ENCODE measurements at places on chromosomes 11 and 22. TPM values are rescaled to one million over a fixed set of nuclear protein-coding genes. Genes with fewer than 3 reads are reported as not detected.
A peak's percentile ranks its signal among the peaks of the same experiment; 100 is the strongest.

The JAML gene
- 6.1 TPM for total RNA-seq

The SEPTIN3 gene
- total RNA-seq, result 1.1 TPM

The PEX26 gene
- total RNA-seq, result 17.2 TPM

The C11orf21 gene
- 0.71 TPM for total RNA-seq

The TCN1 gene
- total RNA-seq, result not detected

The TMEM151A gene
- total RNA-seq, result 0.36 TPM

The DNAJC4 gene
- total RNA-seq, result 25.7 TPM

DNA sequence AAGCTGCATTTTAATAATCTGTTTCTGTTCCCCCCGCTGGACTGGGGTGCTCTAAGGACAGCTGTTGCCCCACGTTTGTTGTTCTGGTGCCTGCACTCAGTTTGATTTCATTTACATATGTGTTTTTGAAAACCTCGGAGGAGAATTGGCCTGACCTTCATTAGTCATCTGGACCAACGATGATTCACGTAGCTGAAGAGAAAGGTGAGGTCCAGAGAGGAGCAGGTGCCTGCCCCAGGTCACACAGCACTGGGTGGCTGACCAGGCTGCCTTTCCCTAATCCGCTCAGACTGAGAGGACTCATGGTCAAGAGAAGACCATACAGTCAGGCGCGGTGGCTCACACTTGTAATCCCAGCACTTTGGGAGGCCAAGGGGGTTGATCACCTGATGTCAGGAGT, 3.8 kb downstream of the CSDC2 start:
- peak overlapping the region; percentile 91 for H3K27ac ChIP-seq
- no peak for DNase-seq
- no peak overlapping the region for H3K4me3 ChIP-seq

DNA sequence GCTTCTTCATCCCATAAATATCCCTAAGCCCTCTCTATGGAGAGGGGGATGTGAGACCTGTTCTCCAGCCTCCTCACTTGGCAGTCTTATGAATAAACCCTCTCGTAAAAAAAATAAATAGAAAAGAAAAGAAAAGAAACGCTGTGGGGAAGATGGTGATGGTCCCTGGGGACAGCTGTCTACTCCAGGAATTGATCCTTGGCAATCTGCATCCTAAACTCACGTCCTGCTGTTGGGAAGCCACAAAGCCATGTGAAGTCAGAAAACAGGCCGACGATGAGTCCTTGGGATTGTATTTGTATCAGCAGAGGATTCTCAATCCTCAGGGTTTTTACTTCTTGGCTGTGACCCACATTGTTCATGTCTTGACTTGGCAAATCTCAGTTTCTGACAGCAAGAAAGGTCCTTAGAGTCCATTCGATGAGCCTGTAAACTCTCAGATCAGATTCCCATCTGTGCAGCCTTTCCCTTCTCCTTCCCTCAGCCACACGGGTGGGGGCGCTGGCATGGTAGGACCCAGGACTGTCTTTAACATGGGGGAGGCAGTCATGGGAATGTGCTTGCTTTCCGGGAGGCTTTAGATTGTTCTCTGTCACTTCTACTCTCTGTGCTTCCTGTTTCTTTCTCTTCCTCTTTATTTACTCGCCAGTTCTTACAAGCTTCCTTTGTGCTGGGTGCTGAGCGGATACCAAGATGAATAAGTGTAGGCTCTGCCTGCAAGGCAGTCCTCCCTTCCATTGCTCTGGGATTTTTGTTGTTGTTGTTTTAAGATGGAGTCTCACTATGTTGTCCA, 24.9 kb downstream of the TCP11L1 start:
- H3K27ac ChIP-seq, result peak overlapping the region; percentile 82
- peaks cover 44% of the 10 kb centered on the region for H3K4me1 ChIP-seq
- DNase-seq, result no peak
- peaks cover 52% of the 10 kb centered on the region for H3K36me3 ChIP-seq
- no peaks in the 10 kb centered on the region for H3K27me3 ChIP-seq
- H3K4me3 ChIP-seq, result no peak overlapping the region

GRCh38 chr22:33823552-33823951, 96.7 kb downstream of the LARGE1 start:
- no peaks in the 10 kb centered on the region for H3K27me3 ChIP-seq
- H3K27ac ChIP-seq, result no peak overlapping the region
- no peak for DNase-seq
- H3K4me1 ChIP-seq, result no peaks in the 10 kb centered on the region

DNA sequence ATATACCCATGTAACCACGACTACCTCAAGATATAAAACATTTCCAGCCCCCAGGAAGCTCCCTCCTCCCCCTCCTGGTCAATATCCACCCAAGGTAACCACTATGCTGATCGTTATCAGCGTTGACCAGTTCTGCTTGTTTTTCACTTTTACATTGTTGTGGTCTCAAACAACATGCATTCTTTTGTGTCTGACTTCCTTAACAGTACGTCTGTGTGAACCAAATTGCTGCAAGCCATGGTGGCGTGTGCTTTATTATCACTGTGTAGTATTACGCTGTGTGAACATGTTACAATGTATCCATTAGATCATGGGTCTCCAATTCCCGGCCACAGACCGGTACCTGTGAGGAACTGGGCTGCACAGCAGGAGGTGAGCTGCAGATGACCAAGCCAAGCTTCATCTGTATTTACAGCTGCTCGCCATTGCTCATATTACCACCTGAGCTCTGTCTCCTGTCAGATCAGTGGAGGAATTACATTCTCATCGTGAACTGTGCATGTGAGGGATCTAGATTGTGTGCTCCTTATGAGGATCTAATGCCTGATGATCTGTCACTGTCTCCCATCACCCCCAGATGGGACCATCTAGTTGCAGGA, 15.5 kb upstream of the GRK3 start:
- no peak for DNase-seq
- no peaks in the 10 kb centered on the region for H3K27me3 ChIP-seq
- H3K36me3 ChIP-seq, result no peaks in the 10 kb centered on the region
- no peak overlapping the region for H3K27ac ChIP-seq

DNA sequence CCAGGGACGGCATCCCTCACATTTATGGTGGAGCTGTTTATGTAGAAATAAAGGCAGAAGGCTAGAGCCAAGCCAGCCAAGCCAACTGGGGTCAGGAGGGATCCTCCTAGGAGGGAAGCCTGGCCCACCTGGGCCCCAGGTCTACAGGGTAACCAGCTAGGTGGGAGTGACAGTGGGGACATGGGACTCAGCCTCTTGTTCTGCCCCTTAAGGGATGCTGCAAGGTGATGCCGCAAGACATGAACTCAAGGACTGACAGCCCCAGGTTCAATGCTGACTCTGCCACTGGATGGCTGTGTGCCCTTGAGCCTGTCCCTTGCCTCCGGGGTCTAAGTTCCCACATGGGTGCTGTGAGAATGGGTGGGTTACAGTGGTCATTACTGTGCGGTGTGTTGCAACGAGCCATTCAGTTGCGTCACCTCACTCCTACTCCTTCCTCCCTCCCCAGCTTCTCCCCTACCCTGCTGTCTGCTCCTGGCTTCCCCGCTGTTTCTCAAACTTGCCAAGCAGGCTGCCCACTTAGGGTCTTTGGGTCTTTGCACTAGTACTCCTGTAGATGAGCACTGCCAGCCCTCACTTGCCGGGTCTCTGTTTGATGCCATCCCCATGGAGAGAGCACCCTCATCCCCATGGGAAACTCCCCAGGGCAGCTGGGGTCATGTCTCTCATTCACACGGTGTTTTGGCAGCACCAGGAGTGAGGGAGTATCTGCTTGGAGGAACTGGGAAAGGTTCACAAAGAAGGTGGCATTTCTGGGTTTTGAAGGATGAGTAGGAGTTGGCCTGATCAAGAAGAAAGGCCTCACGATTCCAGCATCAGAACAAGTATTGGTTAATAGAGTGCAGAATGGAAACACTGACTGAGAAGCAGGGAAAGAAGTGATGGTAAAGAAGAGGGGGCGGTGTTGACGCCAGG, 43.0 kb upstream of the RTL6 start:
- H3K36me3 ChIP-seq, result no peaks in the 10 kb centered on the region
- H3K27ac ChIP-seq, result no peak overlapping the region
- H3K4me3 ChIP-seq, result no peak overlapping the region
- H3K4me1 ChIP-seq, result no peaks in the 10 kb centered on the region
- peak; percentile 39 for DNase-seq

GRCh38 chr11:81444297-81444696, 1289.4 kb downstream of the FAM181B start:
- no peaks in the 10 kb centered on the region for H3K36me3 ChIP-seq
- H3K27ac ChIP-seq, result no peak overlapping the region
- no peaks in the 10 kb centered on the region for H3K27me3 ChIP-seq

- H3K4me1 ChIP-seq, result no peaks in the 10 kb centered on the region
- H3K4me3 ChIP-seq, result no peak overlapping the region
- no peak for DNase-seq
- H3K36me3 ChIP-seq, result no peaks in the 10 kb centered on the region
- no peak overlapping the region for H3K27ac ChIP-seq
Observed at GRCh38 chr22:18968011-18968749, 32.1 kb upstream of the PRODH start.

GRCh38 chr11:119673052-119673758, 55.8 kb downstream of the NECTIN1 start:
- peaks cover 17% of the 10 kb centered on the region for H3K4me1 ChIP-seq
- no peak overlapping the region for H3K4me3 ChIP-seq
- no peak overlapping the region for H3K27ac ChIP-seq
- no peaks in the 10 kb centered on the region for H3K36me3 ChIP-seq
- DNase-seq, result no peak

DNA sequence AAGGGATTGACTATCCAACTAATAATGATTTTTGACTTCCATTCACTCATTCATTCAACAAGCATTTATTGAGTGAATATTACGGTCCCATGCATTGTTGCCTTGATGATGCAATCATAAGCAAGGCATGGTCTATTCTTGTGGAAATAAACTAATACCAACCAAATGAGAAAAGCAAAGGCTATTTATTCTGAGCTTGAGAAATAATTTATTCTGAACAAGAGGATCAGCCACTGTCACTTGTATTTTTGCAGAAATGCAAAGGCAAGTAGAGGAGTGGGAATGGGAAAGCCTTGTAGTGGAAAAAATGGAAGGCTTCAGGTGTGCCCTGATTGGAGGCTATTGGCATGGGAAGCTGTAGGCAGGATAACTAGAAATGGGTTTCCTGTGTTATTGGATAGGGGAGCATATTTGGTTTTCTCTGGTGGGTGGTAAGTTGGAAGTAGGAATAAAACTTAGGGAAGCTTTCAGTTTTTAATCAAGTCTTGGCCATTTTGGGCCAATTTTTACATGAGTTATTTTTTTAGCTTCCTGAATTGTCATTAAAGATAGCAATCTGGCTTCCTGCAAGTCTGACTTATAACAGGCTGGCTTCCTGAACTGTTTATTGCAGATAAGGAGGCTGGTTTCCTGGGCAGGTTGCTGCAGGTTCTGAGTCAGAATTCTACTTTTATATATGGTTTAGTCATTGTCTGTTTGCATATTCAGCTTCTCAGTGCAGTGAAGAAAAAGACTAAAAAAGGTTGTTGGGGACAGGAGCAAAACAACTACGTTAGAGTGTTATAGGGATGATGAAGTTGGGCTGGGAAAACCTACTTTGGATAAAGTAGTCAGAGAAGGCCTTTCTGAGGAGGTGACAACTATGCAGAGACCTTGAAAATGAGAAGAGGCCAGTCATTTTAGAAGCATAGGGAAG, 106.7 kb downstream of the APIP start:
- no peaks in the 10 kb centered on the region for H3K36me3 ChIP-seq
- no peak overlapping the region for H3K27ac ChIP-seq
- no peak overlapping the region for H3K4me3 ChIP-seq
- no peaks in the 10 kb centered on the region for H3K27me3 ChIP-seq
- DNase-seq, result no peak
- no peaks in the 10 kb centered on the region for H3K4me1 ChIP-seq

GRCh38 chr11:134253188-134253993, at the start of the genes ACAD8 and THYN1:
ACAD8 (plus strand) TSS chr11:134253568; CDS start chr11:134253601, 33 bp downstream.
THYN1 (minus strand) TSS chr11:134253352; CDS start chr11:134252882, 470 bp downstream.
- H3K4me3 ChIP-seq, result peak within 1 kb of the TSS; percentile 91
- no peaks in the 10 kb centered on the region for H3K4me1 ChIP-seq
- no peaks in the 10 kb centered on the region for H3K27me3 ChIP-seq
- DNase-seq, result peak; percentile 99
- H3K27ac ChIP-seq, result peak within 1 kb of the TSS; percentile 78
- peaks cover 14% of the 10 kb centered on the region for H3K36me3 ChIP-seq

Data from sigmoid colon (tissue), 7 donors.